Activated T-cell treated with anti-CD3 and anti-CD28 coated beads, Interleukin-2, amount 50 U/mL, for 24 hours (primary cell): ENCODE measurements at places on chromosomes 16 and 17.

DNA sequence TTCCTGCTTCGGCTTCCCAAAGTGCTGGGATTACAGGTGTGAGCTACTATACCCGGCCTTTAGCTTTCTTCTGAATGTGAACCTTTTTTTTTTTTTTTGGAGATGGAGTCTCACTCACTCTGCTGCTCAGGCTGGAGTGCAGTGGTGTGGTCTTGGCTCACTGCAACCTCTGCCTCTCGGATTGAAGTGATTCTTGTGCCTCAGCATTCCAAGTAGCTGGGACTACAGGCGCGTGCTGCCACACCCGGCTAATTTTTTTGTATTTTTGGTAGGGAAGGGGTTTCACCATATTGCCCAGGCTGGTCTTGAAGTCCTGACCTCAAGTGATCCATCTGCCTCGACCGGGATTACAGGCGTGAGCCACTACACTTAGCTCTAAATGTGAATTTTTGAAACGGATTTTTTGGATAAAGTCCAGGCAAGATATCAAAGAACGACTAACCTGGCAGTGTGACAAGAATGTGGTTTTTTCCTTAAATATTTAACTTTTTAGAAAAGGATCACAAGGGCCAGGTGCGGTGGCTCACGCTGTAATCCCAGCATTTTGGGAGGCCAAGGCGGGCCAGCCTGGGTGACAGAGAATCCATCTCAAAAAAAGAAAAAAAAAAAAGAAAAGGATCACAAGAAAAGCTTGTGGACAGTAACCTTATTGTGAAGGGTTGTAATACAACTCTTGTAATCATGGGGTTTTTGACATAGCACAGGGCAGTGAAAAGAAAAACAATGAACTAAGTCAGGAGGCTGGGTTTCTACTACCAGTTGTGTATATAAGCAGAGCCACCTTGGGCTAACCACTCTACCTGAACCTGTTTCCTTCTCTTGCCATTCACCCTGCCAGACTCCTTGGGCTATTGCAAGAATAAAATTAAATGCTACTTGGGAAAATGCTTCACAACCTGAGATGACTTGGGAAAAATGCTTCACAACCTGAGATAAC lies 6.2 kb downstream of the BRCA1 start:
- no peak for DNase-seq

- DNase-seq, result peak; percentile 24
Observed at GRCh38 chr16:57532266-57532625, 4.1 kb downstream of the CCDC102A start.

DNA sequence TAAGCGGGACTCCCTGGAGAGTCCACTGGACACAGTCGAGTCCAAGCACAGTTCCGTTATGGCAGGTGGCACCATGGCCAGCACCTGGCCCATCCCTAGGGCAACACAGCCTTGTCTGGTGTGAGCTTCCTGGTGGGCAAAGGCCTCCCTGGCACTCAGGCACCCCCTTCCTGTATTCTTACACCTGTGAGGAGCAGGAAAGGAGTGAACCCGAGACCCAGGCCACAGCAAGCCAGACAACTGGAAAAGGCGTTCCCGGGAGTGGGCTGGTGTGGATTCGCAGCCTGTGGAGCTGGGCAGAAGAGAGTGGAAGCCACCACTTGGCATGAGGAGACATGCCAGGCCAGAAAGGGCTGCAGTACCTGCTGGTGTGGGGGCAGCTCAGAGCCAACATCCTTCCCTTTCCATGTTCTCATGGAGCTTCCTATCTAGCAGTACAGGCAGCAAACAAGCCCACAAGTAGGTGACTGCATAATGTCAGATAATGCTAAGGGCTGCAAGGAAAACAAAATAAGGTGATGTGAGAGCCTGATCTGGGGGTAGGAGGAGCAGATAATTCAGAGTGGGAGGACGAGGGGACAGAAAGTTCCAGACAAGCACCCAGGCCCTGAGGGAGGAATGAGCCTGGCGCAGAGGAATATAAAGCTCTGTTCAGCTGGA lies 87.0 kb downstream of the GNAO1 start:
- no peak for DNase-seq

GRCh38 chr17:50072130-50072529 lies 16.2 kb downstream of the ITGA3 start:
- no peak for DNase-seq

- DNase-seq, result peak; percentile 77
Observed at GRCh38 chr16:85028685-85029407, 1.3 kb downstream of the KIAA0513 start.

DNA sequence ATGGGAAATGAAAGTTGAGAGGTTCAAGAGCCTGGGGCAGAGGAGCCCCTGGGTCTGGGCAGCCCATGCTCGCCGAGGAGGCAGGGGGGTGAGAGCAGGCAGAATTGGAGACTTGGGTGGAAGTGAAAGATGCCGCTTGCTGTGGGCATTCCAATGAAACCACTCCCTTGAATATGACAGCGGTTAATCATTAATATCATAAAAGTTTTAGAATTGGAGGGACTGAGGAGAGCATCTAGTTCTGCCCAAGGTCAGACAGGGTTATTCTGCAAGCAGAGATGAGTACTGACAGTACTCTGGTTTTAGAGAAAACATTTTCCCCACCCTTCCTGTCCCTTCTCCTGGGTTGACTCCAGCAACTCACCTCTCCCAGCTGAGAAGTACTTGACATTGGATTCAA lies 180.2 kb downstream of the MSI2 start:
- DNase-seq, result no peak

DNA sequence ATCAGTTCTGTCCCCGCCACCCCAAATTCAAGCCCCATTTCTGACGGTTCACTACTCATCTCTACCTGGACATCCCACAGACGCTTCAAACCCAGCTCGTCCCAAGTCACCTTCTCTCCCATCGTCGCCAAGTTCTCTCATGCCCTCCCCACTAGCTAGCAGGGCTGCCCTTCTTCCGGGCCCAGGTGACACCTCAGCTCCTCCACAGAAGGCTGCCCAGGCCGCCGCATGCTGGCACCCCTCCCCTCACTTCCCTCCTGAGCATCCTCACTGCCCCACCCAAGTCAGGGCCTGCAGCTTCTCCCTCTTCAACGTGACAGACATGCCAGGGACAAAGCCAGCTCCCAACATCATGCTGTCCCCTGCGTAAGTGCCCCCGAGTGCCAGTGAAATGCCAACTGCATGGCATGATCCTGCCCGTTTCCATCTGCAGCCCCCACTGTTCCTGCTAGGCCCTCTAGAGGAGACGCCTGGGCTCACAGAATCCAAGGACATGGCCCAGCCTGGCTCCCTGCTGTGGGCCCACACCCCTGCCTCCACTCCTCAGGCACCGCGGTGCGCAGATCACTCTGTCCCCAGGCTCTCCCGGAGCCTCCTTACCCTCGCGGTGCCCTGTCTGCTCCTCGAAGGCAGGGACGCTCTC lies 5.9 kb downstream of the CYB561 start:
- no peak for DNase-seq

DNA sequence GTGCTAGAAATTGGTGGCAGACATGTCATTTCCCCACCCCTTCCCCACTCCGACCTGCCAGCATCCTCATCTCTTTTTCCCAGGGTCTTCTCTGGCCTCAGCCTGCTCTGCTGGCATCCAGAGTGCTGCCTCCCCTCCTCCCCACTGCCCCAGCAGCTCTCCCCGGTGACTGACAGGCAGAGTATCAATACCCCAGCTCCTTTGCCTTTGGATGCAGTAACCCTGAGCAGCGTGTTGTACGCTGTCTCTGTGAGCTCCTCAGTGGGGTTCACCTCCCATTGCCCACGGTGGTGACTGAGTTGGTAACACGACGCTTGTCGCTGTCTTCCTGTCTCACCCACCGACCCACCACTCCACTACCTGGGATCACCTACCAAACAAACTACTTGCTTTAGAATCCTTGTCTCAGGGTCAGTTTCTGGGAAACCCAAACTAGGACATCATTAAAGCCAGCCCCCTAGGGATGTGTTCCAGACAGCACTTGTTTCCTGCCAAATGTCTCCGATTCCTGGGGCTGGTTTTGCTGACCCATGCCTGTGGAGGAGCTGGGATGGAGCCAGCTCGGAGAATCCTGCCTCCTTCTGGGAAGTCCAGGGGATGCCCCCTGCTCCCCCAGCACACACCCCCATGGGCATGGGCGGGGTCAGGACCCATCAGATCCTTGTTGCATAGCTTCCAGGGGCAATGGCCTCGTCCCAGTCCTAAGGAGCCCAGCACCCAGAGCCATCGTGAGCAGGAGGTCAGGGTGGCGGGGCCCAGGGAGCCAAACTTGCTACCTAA lies 8.3 kb upstream of the SBK1 start:
- DNase-seq, result no peak

DNA sequence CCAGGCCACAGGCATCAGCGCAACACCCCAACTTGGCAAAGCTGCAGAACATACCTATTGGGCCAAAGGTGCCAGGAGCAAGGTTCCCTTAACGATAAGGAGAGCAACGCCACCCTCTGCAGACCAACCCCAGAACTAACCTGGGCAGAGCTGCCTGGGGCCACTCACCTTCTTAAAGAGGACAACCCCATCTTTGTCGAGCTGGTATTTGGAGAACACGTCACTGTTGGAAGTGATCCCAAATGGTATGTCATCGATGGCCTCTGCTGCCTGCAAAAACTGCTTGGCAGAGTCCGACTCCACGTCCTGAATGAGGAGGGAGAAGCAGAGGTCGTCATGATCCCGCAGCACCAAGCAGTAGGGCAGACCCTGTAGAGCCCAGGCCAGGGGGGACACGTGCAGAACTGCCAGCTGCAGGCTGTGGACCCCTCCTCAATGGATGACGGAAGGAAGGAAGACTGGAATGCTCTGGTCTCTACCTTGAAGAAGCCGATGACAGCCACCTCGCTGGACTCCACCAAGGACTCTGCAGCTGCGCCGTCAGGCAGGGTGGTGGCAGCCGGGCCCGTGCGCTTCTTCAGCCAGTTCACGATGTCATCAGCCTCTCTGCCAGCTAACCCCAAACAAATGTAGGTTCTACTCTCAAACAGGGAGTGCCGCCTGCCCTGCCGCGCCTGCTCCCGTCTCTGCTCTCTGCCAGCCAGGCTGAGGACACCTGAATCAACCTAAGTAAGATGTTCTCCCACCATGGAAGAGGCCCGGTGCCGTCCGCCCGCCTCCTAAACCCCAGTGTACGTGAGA lies 5.2 kb downstream of the P4HB start:
- no peak for DNase-seq

- DNase-seq, result no peak
Observed at GRCh38 chr17:67021743-67022450, 22.5 kb upstream of the CACNG1 start.

DNA sequence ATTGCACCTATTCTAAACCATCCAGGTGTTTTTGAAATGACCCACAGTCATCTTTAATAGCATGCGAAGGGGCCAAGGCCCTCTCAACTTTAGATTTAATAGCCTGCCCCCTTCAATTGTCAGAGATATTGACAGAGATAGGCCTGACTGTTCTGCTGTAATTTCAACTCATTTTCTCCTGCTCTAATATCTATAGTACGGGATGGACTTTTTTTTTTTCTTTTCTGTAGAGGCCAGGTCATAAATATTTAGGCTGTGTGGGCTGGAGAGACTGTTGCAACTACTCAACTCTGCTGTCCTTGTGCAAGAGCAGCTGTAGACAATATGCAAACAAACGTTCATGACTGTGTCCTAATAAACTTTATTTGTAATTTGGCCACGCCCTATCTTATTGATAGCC lies 24.7 kb upstream of the KRT20 start:
- no peak for DNase-seq

DNA sequence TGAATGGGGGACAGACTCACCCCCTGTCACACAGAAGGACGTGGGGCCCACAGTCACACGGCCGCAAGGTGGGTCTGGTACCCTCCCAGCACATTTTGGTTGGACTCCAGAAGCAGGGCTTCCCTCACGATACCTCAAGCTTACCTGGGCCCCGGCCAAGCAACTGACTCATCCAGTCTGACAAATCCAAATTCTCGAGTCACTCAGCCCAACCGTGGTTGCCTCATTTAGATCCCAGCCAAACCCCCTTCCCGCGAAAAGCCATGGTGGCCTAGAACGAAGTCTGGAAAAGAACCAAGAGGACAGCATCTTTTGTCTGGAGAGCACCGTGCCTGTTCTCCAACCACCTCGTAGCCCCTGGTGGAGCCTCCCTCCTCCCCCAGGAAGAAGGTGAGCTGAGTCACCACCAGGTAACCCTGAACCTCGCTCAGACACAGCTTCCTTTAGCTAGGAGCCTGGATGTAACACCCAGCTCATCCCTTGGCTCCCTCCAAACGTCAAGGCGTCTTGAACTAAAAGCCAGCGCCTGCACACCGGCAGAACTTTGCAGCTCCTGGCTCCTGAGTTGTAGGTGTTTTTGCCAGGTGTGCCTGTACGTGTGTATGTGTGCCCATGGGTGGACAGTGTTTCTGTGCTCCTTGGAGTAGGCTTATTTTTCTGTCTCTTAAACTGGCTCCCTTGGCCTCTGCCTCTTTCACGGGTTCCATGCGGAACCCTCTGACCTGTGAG lies 78.9 kb downstream of the CMIP start:
- no peak for DNase-seq

DNA sequence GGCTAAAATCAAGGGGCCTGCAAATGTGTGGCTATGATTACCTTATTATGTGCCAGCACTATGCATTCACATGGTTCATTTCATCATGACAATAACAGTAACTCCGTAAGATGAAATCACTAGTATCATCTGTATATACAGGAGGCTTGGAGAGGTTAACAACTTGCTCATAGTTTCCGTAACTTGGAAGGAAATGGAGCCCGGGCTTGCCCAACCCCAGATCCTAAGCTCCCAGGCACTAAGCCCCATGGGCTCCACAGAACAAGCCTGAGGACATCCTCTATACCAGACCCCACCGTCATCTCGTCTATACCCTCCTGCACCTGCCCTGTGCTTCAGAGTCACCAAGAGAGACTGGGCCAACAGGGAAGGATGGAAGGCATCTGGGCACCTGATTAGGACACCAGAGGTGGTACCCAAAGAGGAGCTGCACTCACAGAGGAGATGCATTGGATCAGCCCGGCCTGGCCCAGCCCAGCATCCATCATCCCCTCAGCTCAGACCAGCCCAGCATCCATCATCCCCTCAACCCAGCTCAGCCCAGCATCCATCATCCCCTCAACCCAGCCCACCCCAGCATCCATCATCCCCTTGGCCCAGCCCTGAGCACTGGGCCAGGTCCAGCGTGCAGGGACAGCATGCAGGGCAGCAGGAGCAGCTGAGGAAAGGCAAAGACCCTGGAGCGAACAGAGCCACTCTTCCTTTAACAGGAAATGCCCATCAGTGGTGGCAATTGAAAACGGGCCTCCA lies 28.5 kb downstream of the NSMCE1 start:
- peak; percentile 36 for DNase-seq

DNA sequence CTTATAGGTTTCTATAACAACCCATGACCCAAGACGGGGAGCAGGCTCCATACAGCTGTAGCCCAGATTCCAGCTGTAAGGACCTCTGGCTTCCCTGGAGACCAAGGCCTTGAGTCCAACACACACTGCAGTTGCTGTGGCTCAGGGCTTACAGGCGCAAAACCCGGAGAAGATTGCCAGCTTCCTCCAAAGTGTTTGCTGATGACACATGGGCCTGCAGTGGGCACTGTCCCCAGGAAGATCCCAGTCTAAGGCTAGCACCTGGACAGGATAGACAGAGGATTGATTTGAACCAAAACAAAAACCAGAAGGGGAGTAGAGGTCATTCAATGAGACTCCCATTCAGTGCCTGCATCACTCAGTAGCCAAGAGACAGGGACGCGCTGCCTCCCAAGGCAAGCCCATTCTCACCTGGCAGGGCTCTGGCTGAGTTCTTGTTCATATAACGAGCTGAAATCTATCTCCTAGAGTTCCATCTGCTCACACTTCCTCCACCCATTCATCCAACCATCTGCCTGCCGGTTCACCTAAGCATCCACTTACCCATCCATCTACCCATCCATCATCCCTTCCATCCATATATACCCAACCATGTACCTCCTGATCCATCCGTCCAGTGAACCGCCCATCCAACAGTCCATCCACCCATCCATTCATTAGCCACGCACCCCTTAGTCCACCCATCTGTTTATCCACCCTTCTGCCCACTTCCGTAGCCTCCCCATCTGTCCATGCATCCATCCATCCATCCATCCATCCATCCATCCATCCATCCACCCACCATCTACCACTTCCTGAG lies 10.2 kb downstream of the RAB11FIP4 start:
- DNase-seq, result no peak
